Activated CD4-positive, alpha-beta T cell treated with anti-CD3 and anti-CD28 coated beads, Interleukin-2, amount 10 ng/mL, durations not matched to agents 7 days and 5 days (primary cell): ENCODE measurements at places on chromosomes 13 and 19. TPM values are rescaled to one million over a fixed set of nuclear protein-coding genes. Genes with fewer than 3 reads are reported as not detected.

The CPB2 gene
- not detected for total RNA-seq

The APC2 gene
- total RNA-seq, result 0.02 TPM

The TMEM145 gene
- not detected for total RNA-seq

The PSG2 gene
- not detected for total RNA-seq

The LAIR1 gene
- total RNA-seq, result 54.0 TPM

The SLC10A2 gene
- not detected for total RNA-seq

The CEACAM1 gene
- total RNA-seq, result 21.0 TPM

The ZNF329 gene
- 5.5 TPM for total RNA-seq

The THSD8 gene
- 27.0 TPM for total RNA-seq

The EPS8L1 gene
- total RNA-seq, result 3.2 TPM

The CLN5 gene
- total RNA-seq, result 15.8 TPM

The CD320 gene
- 36.3 TPM for total RNA-seq

The RNF17 gene
- total RNA-seq, result 0.29 TPM

The FCHO1 gene
- total RNA-seq, result 76.3 TPM
